ENCODE measurements at places on chromosomes 3 and 15. TPM values are rescaled to one million over a fixed set of nuclear protein-coding genes. Genes with fewer than 3 reads are reported as not detected.

CLDN16 gene
- 0.22 TPM for total RNA-seq

CD200 gene
- total RNA-seq, result 4.6 TPM

SGO1 gene
- total RNA-seq, result 15.5 TPM

CAMKV gene
- total RNA-seq, result not detected

PRR23C gene
- not detected for total RNA-seq

ARHGEF26 gene
- total RNA-seq, result 5.5 TPM

ATP13A4 gene
- total RNA-seq, result not detected

BNC1 gene
- total RNA-seq, result 26.5 TPM

LRRIQ4 gene
- total RNA-seq, result 0.14 TPM

GXYLT2 gene
- total RNA-seq, result 11.6 TPM

HPS3 gene
- 31.3 TPM for total RNA-seq

SAMMSON gene
- not detected for total RNA-seq

LNP1 gene
- 4.2 TPM for total RNA-seq

NSMCE3 gene
- 7.4 TPM for total RNA-seq

CCNB2 gene
- total RNA-seq, result 48.0 TPM

RTP1 gene
- total RNA-seq, result not detected

CA12 gene
- 7.3 TPM for total RNA-seq

NR2E3 gene
- total RNA-seq, result 0.57 TPM

GOLGA6L10 gene
- total RNA-seq, result 1.8 TPM

TMF1 gene
- total RNA-seq, result 47.7 TPM

ANKUB1 gene
- not detected for total RNA-seq

CISH gene
- 2.0 TPM for total RNA-seq

KLF15 gene
- total RNA-seq, result 0.29 TPM

GPR176 gene
- 177 TPM for total RNA-seq
